Activated CD4-positive, alpha-beta T cell treated with anti-CD3 and anti-CD28 coated beads, Interleukin-2, amount 10 ng/mL, durations not matched to agents 24 days and 14 days (primary cell): ENCODE measurements at places on chromosomes 16 and 17.

DNA sequence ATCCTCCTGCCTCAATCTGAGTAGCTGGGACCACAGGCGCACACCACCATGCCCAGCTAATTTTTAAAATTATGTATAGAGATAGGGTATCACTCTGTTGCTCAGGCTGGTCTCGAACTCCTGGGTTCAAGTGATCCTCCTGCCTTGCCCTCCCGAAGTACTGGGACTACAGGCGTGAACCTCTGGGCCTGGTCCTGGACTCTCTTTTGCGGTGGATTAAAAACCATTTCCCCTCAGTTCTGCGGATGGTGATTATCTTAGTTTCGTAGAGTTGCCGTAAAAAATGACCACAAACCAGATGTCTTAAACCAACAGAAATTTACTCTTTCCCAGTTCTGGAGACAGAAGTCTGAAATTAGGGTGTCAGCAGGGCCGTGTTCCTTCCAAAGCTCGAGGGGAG, 28.8 kb downstream of the MGAT5B start:
- no peak overlapping the region for H3K4me3 ChIP-seq
- DNase-seq, result no peak
- no peaks in the 10 kb centered on the region for H3K27me3 ChIP-seq
- H3K27ac ChIP-seq, result no peak overlapping the region
- H3K4me1 ChIP-seq, result no peaks in the 10 kb centered on the region

- H3K27ac ChIP-seq, result no peak overlapping the region
- H3K4me3 ChIP-seq, result no peak overlapping the region
- H3K27me3 ChIP-seq, result no peaks in the 10 kb centered on the region
- H3K36me3 ChIP-seq, result no peaks in the 10 kb centered on the region
- DNase-seq, result no peak
- H3K4me1 ChIP-seq, result no peaks in the 10 kb centered on the region
Measured at GRCh38 chr16:73915140-73915539, 381.5 kb upstream of the PSMD7 start.

DNA sequence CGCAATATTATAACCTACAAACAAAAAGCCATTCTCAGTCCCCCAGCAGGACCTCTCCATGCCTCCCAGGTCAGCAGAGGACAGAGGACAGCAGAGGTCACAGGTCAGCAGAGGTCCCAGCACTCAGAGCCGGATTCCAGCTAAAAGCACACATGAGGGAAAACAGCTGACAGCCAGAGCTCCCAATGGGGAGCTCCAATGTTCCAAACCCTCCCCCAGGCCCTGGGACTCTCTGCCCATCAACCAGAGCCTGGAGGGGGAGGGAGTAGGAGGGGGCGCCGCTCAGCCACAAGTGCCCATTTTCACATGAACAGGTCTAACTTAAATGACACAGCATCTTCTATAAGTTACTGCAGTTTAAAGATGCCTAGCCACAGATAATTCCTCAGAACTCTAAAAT, 77.5 kb downstream of the ANKRD11 start:
- peaks cover 62% of the 10 kb centered on the region for H3K4me1 ChIP-seq
- peaks cover 20% of the 10 kb centered on the region for H3K36me3 ChIP-seq
- no peaks in the 10 kb centered on the region for H3K27me3 ChIP-seq
- H3K4me3 ChIP-seq, result no peak overlapping the region
- DNase-seq, result no peak

- H3K4me1 ChIP-seq, result peaks cover 26% of the 10 kb centered on the region
- H3K36me3 ChIP-seq, result peaks cover 40% of the 10 kb centered on the region
- H3K27ac ChIP-seq, result no peak overlapping the region
- DNase-seq, result no peak
- H3K27me3 ChIP-seq, result no peaks in the 10 kb centered on the region
Measured at GRCh38 chr17:2705263-2705662, 6.3 kb downstream of the CLUH start.

GRCh38 chr16:50248845-50249244, 17.5 kb upstream of the ADCY7 start:
- H3K4me1 ChIP-seq, result peaks cover 18% of the 10 kb centered on the region
- DNase-seq, result peak; percentile 53
- peaks cover 8% of the 10 kb centered on the region for H3K27me3 ChIP-seq
- no peak overlapping the region for H3K4me3 ChIP-seq
- no peaks in the 10 kb centered on the region for H3K36me3 ChIP-seq

- no peaks in the 10 kb centered on the region for H3K36me3 ChIP-seq
- H3K27me3 ChIP-seq, result no peaks in the 10 kb centered on the region
- H3K4me1 ChIP-seq, result no peaks in the 10 kb centered on the region
- DNase-seq, result no peak
Measured at GRCh38 chr16:88908307-88908706, 41.8 kb upstream of the PABPN1L start.

DNA sequence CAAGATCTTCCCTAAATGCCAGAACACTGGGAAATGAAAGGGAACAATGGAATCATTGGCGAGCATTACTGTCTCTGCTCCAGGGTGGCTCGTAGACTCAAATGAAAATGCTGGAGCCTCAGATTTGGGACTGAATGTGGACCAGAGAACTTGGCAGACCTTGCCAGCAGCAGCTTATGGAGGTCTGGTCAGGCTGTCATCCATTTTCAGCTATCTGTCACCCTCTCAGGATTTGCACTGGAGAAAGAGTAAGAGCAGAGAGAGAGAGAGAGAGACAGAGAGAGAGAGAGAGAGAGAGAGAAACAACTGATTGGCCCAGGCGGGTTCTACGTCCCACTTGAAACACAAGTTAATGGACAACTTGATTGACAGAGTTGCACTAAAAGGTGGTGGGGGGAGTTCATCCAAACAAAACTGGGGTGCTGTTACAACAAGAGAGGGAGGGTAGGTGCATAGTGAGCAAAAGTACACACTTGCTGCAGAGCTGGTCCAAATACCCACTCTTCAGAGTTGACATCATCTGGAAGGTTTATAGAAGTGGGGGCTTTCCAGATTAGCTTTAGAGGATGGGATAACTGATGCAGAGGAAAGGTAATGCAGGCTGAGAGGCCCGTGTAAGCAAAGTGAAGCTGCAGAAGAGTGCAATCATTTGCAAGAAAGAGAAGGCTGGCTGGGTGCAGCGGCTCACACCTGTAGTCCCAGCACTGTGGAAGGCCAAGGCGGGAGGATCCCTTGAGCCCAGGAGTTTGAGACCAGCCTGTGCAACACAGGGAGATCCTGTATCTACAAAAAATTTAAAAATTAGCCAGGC, 16.5 kb upstream of the NSMCE1 start:
- no peak for DNase-seq
- H3K4me3 ChIP-seq, result peak overlapping the region; percentile 24
- peaks cover 31% of the 10 kb centered on the region for H3K36me3 ChIP-seq
- no peaks in the 10 kb centered on the region for H3K27me3 ChIP-seq
- H3K27ac ChIP-seq, result peak overlapping the region; percentile 84

- H3K4me3 ChIP-seq, result no peak overlapping the region
- H3K27ac ChIP-seq, result peak overlapping the region; percentile 34
- DNase-seq, result no peak
- peaks cover 21% of the 10 kb centered on the region for H3K4me1 ChIP-seq
- H3K27me3 ChIP-seq, result no peaks in the 10 kb centered on the region
Measured at GRCh38 chr16:28876973-28877654, 1.2 kb upstream of the ATP2A1 start.

- H3K4me1 ChIP-seq, result peaks cover 21% of the 10 kb centered on the region
- H3K36me3 ChIP-seq, result no peaks in the 10 kb centered on the region
- H3K27ac ChIP-seq, result no peak overlapping the region
- H3K4me3 ChIP-seq, result no peak overlapping the region
- DNase-seq, result no peak
- no peaks in the 10 kb centered on the region for H3K27me3 ChIP-seq
Measured at GRCh38 chr17:30964876-30965275, 6.0 kb upstream of the RNF135 start.

DNA sequence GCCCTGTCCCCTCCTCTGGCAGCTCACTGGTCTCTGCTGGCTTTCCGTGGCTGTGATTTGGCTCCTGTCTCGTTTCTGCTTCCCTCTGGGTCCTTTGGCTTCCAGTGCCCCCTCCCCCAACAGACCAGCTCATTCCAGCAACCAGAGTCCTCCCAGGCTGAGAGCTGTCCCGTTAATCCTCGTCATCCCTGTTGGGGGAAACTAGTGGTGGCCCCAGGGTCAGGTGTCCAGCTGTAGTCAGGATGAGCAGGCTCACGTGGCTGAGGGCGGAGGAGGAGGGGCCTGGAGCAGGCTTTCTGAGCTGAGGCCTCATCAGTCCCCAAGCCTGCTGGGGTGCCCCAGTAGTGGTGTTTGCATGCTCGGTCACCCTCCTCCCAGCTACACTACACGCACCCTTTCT, 10.7 kb upstream of the CBX4 start:
- no peak for DNase-seq
- H3K27me3 ChIP-seq, result peaks cover 31% of the 10 kb centered on the region
- peaks cover 12% of the 10 kb centered on the region for H3K4me1 ChIP-seq
- H3K4me3 ChIP-seq, result no peak overlapping the region
- H3K27ac ChIP-seq, result no peak overlapping the region

GRCh38 chr16:86090461-86091170, 191.7 kb downstream of the IRF8 start:
- peaks cover 12% of the 10 kb centered on the region for H3K4me1 ChIP-seq
- no peak overlapping the region for H3K4me3 ChIP-seq
- H3K27ac ChIP-seq, result no peak overlapping the region
- DNase-seq, result no peak
- H3K36me3 ChIP-seq, result no peaks in the 10 kb centered on the region

GRCh38 chr16:85250609-85251223, 138.4 kb upstream of the CIBAR2 start:
- H3K36me3 ChIP-seq, result no peaks in the 10 kb centered on the region
- no peak overlapping the region for H3K27ac ChIP-seq
- H3K4me3 ChIP-seq, result no peak overlapping the region
- DNase-seq, result no peak
- H3K4me1 ChIP-seq, result peaks cover 2% of the 10 kb centered on the region

GRCh38 chr16:78494674-78495073, 395.2 kb downstream of the WWOX start:
- no peaks in the 10 kb centered on the region for H3K36me3 ChIP-seq
- no peak overlapping the region for H3K4me3 ChIP-seq
- no peaks in the 10 kb centered on the region for H3K27me3 ChIP-seq
- no peaks in the 10 kb centered on the region for H3K4me1 ChIP-seq
- H3K27ac ChIP-seq, result no peak overlapping the region

- H3K36me3 ChIP-seq, result no peaks in the 10 kb centered on the region
- H3K27ac ChIP-seq, result no peak overlapping the region
- DNase-seq, result no peak
- H3K27me3 ChIP-seq, result no peaks in the 10 kb centered on the region
- H3K4me1 ChIP-seq, result no peaks in the 10 kb centered on the region
- H3K4me3 ChIP-seq, result no peak overlapping the region
Measured at GRCh38 chr17:70891306-70891705, 722.0 kb downstream of the KCNJ2 start.

- H3K4me3 ChIP-seq, result no peak overlapping the region
- H3K27ac ChIP-seq, result no peak overlapping the region
- H3K27me3 ChIP-seq, result peaks cover 24% of the 10 kb centered on the region
- H3K36me3 ChIP-seq, result no peaks in the 10 kb centered on the region
- no peak for DNase-seq
Measured at GRCh38 chr17:74539281-74539820, 6.6 kb downstream of the CD300C start.

DNA sequence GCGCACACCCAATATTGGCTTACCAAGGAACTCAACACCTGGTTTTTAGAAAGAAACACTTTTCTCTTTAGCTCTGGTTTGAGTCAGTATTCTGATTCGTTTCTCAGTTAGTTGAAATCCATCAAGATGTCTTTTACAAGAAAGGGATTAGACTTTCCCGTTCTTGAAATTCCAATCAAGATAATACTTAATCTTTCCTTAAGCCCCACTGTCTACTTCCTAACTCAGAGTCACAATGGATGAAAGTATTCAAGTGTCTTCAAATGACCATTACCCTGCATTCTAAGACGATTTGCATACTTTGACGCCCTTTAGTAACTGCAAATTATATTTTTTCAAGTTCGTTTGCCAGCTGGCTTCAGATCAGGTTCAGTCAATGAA, 189.8 kb downstream of the USP22 start:
- DNase-seq, result no peak
- H3K27ac ChIP-seq, result no peak overlapping the region
- peak overlapping the region; percentile 73 for H3K4me3 ChIP-seq
- H3K36me3 ChIP-seq, result no peaks in the 10 kb centered on the region
- peaks cover 29% of the 10 kb centered on the region for H3K27me3 ChIP-seq

DNA sequence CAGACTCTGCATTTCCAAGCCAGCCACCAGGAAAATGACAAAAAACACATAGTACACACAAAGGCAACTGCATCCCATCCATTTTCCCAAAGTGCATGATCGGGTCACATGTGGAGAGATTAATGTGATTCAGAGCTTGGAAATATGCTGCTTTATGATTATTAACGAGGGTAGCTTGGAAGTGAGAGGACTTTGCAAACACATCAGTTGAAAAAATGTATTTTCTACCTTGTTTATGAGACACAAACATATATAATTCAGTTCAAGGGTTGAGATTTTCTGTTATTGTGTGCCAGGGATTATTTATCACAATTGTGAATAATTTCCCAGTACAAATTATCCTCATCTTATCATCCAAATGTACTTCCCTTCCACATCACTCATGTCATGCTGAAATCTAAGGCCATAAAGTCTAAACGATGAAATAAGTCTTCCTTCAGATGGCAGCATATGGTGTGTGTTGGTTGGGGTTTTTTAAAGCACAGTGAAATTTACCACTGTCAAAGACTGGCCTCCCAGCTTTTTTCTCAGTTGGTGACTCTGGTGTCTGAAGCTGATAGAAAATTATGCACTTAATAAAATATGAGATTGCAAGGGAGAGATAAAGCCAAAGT, 104.7 kb upstream of the ADAMTS18 start:
- H3K27ac ChIP-seq, result no peak overlapping the region
- H3K36me3 ChIP-seq, result no peaks in the 10 kb centered on the region
- H3K27me3 ChIP-seq, result peaks cover 2% of the 10 kb centered on the region
- no peak overlapping the region for H3K4me3 ChIP-seq

- H3K4me3 ChIP-seq, result no peak overlapping the region
- H3K27me3 ChIP-seq, result no peaks in the 10 kb centered on the region
- H3K4me1 ChIP-seq, result no peaks in the 10 kb centered on the region
- peaks cover 21% of the 10 kb centered on the region for H3K36me3 ChIP-seq
Measured at GRCh38 chr16:68860978-68861892, 17.9 kb downstream of the TANGO6 start.

GRCh38 chr16:67931712-67932461, at the start of gene CTRL:
Gene CTRL (minus strand): TSS chr16:67931862. CDS start chr16:67931852, 10 bp downstream.
- H3K27me3 ChIP-seq, result no peaks in the 10 kb centered on the region
- H3K4me1 ChIP-seq, result peaks cover 16% of the 10 kb centered on the region
- no peak within 1 kb of the TSS for H3K4me3 ChIP-seq
- H3K36me3 ChIP-seq, result peaks cover 48% of the 10 kb centered on the region
